ENCODE measurements at places on chromosomes 5 and 9.

GRCh38 chr5:61966296-61966955 lies 339.6 kb upstream of the KIF2A start:
- no peak for DNase-seq

GRCh38 chr5:107431536-107431935 lies 239.2 kb downstream of the EFNA5 start:
- DNase-seq = no peak

DNA sequence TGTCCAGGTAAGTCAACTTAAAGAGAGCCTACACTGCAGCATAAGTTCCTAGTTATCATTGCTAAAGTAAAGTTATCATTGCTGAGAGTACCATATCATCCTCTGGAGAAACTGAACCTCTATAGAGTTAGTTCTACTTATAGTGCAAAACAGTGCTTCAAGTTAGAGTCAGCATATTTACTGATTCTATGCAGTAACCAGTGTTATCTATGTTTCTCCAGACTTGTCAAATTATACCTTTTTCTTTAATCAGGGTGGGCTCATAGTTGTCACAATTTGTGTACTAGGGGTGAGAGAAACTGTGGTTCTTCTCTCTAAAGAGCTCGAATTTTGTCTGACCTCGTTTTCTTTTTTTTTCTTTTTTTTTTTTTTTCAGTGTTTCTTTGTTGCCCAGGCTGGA lies 79.6 kb downstream of the ANXA2R start:
- no peak for DNase-seq

DNA sequence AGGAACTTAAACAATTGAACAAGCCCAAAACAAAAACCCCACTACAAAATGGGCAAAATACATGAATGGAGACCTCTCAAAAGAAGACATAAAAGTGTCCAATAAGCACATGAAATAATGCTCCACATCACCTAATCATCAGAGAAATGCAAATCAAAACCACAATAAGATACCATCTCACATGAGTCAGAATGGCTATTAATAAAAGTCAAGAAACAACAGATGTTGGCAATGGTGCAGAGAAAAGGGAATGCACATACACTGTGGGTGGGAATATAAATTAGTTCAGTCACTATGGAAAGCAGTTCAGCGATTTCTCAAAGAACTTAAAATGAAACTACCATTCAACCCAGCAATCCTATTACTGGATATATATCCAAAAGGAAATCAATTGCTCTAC lies 337.4 kb upstream of the GRIA1 start:
- DNase-seq = no peak

- no peak for DNase-seq
Observed at GRCh38 chr9:98222885-98223691, 30.7 kb upstream of the CORO2A start.

DNA sequence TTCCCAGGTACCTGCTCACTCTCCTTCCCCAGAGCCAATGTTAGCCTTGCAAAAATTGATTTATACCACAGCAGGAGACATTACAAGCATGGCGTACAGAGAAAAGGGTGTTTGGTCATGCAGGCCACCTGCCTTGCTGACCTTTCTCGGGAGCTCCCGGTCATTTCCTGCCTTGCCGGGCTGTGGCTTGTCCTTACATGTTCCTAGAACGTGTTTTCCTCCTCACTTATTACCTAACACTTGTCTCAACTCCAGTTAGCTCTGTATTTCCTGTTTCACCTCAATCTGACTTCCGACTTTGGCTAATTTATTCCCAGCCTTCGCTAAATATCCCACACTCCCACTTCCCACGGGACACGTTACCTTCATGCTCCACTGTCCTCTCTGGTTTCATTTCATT lies 282.5 kb downstream of the ICE1 start:
- DNase-seq = no peak

DNA sequence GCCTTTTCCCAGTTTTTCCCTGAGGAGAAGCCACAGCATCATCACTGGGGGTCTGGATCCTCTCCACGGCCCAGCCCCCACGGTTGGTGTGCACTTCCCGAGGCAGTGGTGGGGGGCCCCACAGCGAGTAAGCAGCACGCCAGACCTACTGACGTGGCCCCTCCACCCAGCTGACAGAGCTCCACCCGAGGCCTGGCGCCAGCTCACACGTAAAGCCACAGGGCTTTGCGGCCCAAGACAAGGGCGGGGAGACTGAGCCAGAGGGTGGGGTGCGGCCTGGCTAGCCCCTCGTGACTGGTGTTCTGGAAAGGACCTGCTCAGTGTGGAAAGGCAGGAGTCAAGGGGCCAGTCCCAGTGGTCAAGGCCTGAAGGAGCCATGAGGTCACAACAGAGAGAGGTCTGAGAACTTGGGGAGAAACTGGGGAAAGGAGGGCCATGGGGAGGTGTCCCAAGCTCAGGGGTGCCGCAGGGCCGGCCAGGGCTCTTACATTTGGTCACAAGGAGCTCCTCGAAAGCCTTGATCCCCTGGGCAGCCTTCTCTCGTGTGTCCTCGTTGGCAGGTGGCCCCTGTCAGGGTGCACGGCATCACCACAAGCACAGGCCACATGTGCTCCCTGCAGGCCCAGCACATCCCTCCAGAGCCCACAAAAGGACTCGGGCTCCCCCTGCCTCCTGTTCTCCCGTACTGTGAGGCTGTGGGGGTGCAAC lies 5.5 kb downstream of the SNAPC4 start:
- DNase-seq = no peak

DNA sequence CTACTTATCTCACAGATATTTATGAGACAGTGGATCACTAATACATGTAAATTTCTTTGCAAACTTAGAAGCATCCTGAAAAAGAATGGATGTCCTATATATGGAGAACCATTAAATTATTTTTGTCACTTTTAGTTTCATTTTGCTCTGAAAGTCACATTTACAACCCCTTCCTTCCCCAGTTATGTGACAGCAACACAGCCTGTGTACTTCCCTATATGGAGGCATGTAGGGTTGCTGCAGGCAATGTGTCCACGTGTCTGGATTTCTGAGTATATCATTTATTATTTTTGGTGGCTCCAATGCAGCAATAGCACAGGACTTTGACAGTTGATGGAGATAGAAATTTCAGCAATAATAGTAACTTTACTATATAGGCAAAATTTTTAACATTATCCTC lies 156.4 kb downstream of the ST8SIA4 start:
- DNase-seq = no peak

DNA sequence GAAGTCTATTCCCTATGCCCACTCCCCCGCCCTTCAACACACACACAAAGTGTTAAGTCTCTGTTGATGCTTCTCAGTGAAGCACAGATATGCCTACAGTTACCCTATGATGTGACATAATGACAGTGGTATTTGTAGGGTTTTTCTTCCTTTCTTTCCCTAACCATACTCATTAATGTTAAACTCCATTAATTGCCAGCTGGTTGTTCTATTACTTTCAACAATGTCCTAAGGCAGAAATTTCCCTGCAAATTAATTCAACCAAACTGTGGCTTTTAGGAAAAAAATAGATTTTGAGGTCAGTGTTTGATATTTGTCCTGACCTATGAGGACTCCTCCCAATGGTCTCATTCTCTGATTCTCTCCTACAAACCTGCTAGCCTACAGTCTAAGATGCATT lies 38.2 kb upstream of the SLCO6A1 start:
- DNase-seq = no peak

DNA sequence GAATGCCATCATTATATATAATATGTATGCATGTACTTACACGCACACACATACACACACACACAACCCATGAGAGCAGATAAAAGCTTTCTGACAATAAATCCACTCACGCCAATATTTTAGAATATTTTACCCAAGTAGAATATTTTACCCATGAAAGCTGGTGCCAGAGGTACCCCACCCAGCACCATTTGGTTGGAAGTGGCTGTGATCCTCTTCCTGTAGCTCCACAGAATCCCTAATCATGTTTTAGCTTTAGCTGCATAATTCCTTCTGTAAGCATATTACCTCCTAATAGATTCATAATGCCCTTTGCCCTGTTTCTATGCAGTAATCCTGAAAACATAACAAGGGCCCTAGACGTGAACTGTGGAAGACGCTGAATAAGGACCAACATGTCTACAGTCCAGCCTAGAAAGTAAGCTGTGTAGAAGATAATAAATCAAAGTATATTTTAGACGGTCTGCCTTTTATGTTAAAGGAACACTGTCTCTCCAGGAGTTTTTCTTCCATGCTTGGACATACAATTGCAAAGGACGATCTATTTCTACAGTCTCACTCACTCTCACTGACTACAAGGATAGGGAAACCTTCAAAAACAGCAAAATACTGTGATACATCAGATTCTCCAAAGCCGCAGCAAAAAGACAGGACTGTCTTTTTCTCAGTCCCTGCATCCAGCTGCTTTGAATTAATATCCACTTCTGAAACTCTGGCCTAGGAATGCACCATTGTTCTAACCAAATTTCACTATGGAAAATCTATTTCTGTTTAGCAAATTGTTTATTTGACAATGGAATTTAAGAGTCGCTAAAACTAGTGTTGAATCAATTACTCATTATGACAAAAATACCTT lies 98.2 kb downstream of the USP20 start:
- DNase-seq = no peak

- no peak for DNase-seq
Observed at GRCh38 chr5:69149676-69150010, 17.3 kb upstream of the CCNB1 start.

- no peak for DNase-seq
Observed at GRCh38 chr5:22549876-22550671, 303.1 kb downstream of the CDH12 start.

- no peak for DNase-seq
Observed at GRCh38 chr9:69085569-69086283, 50.2 kb downstream of the FXN start.

DNA sequence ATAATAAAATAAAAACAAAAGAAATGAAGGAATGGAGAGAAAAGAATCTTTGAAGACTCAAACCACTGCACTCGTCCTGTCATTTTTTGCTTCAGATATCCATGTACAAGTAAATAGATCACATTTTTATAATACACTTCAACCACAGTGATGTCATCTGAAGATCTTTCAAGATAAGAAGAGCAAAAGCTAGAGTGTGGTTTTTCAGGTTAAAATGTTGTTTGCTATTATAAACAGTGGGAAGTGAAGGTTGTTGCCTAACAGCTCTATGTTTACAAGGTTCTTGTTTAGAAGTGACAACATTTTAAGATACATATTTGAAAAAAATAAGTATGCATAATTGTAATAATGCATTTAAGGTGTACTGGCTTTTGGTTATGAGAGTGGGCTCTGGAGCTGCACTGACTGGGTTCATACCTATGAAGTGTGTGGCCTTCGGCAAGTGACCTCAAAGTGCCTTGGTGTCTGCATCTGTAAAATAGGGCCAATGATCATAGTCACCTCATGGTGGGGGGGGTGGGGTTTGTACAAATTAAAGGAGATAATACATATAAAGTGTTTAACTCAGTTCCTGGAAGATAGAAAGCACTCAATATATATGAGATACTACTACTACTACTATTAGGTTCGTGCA lies 45.5 kb upstream of the IL7R start:
- DNase-seq = no peak

- no peak for DNase-seq
Observed at GRCh38 chr9:88553350-88553749, 18.4 kb downstream of the NXNL2 start.

DNA sequence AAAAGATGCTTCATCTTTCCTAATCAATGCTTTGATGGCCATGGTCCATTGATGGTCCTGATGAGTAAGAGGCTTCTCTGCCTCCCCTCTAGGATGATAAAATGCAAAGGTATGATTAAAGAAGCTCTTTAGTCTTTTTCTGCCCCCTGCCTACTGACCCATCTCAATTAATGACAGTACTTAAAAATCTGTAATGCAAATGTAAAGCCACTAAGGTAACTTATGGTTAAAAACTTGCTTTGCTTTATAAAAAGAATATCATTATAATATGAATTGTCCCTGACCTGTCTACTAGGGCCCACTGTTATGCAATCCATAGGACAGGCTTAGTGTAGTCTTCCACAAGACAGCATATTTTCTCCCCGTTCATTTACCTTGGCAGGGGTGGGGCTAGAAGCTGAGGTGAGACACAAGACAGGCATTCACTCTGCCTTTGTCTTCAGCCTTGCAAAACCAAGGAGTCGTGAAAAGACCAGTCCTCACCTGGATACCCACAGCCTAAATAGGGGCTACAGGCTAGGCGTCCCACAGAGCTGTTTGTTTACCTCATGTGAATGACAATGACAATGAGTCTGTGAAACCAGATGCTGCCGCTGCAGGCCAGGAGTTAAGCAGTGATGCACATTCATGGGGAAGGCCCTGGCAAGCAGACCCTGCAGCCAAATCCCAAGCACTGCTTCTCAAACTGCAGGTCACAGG lies 60.4 kb downstream of the BNC2 start:
- no peak for DNase-seq

DNA sequence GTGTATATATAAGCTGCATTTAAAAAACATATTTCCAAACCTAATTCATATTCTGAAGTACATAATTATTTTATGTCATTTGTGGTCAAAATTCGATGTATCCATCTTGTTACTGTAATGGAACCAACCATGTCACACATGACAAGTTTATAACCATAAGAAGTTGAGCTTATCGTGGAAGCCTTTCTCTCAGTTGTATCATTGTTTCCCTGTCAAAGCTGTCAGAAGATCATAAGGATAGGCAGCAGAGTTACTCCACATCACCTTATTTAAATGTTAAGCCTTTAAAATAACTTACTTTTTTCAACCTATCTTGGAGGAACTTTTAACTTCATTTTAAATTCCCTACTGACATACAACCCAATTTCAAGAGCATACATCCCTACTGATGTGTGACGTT lies 841.5 kb downstream of the PTPRD start:
- no peak for DNase-seq

- DNase-seq = no peak
Observed at GRCh38 chr5:141343242-141343952, at the start of gene PCDHGA3. PCDHGA3 (plus strand) TSS chr5:141343829; CDS start chr5:141344034, 205 bp downstream.

- no peak for DNase-seq
Observed at GRCh38 chr5:29568028-29568427, 1625.5 kb upstream of the CDH6 start.

DNA sequence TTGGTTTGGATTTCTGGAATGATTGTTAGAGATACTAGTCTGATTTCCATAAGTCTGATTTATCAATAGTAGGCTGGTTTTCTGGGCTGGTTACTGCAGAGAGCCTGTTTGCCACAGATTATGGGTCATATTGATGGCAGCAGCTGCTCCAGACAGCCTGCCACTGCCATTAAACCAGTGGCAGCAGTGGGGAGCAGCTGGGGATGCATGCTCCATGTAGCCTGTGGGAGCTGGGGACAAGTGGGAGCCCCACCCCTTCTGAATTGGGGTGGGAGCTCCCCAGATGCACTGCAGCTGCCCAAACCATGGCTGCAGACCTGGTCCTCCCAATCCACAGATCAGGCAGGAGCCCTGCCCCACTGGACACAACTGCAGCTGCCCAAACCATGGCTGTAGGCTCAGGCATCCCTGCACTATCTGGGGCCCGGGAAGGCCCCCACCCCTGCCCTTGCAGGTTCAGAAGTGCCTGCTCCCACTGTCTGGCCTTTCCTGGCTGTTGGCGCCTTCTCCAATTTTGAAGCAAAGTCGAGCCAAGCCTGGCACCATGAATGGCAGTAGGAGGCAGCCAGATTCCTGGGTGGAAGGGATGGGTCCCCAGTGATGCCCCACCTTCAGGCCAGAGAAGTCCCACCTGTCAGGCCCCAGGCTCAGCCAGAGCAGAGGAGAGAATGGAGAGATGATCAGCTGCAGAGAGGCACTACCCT lies 402.9 kb upstream of the TYRP1 start:
- no peak for DNase-seq
